ENCODE measurements at places on chromosomes 12 and 14.

GRCh38 chr12:1776170-1776921 is 44.0 kb upstream of the LRTM2 start:
- DNase-seq: no peak

- no peak for DNase-seq
These were observed 39.6 kb downstream of the BRMS1L start for GRCh38 chr14:35865611-35866324.

GRCh38 chr14:105094193-105094907 is 29.1 kb upstream of the GPR132 start:
- DNase-seq: no peak

DNA sequence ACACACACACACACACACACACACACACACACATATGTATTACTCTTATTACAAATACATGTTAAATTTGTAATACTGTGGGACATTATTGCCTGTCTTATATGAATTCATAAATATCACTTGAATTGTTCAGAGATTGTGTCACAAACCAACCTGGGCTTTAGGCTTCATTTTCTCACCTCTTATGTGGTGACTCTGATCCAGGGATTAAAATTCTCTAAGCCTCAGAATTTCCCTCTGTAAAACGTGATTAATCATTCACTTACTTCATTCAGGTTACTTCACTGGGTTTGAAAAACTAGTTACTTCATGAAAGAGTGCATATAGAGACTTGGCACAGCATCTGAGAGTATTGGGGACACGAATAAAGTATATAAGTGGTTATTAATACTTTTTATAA is 240.3 kb upstream of the PDZRN4 start:
- no peak for DNase-seq

DNA sequence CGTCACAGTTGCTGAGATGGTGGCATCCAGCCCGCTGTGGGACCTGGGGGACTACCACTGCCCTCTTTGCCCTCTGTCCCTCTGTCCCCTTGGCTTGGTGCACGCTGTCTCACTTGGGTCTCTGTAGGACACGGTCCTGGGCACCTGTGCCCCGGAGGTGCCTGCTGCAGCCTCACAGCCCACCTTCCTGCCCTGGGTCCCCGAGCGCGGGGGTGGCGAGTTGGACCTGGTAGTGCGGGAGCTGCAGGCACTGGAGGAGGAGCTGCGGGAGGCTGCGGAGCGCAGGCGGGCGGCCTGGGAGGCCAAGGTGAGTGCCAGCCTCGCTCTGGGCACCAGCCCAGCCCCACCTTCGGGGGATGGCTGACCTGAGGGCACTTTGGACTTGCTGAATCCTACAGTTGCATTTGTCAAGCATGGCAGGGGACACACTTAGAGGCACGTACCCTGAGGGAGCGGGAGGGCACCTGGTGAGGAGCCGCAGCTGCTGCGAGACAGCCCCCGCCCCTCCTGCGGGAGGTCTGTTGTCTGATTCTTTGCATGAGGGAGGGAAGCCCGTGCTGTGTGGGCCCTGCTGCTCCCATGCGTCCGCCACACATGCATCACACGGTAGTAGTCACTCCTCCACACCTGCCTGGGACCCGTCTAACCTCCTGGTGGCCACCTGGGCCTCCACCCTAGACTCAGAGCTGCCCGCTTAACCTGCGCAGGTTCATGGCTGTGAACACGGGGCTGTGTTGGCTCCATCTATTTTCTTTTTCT is 6.8 kb downstream of the TEDC1 start:
- DNase-seq: no peak

DNA sequence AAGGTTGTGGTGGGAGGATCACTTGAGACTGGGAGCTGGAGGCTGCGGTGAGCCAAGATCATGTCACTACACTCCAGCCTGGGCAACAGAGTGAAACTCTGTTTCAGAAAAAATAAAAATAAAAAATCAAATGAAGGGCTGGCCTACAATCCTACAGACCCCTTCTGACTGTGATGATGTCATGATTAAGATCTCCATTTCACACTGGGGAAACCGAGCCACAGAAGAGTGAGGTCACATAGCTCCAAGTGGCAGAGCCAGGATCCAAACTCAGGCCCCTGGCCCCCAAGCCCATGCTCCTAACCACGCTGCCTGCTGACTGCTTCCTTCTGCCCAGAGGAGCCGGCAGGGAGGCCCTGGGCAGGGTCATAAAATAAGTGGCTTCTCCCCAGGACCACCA is 258.0 kb upstream of the FKBP4 start:
- no peak for DNase-seq

DNA sequence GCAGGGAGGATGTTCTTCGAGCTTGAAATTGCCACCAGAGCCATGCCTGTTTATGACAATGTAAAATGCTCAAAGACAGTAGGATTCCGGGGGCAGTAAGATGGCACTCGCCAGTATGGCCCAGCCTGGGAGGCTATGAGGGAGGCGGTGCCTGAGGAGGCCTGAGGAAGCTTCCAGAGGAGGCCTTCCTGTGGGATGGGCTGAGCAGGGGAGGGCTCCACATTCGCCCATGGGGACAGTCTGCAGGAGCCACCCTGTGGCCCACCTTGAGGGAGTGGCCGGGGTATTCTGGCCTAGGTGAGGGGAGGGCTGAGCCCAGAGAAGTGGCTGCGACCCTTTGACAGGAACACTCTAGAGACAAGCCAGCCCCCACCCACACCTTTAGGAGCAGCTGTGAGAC is 50.7 kb downstream of the IQSEC3 start:
- DNase-seq: no peak

DNA sequence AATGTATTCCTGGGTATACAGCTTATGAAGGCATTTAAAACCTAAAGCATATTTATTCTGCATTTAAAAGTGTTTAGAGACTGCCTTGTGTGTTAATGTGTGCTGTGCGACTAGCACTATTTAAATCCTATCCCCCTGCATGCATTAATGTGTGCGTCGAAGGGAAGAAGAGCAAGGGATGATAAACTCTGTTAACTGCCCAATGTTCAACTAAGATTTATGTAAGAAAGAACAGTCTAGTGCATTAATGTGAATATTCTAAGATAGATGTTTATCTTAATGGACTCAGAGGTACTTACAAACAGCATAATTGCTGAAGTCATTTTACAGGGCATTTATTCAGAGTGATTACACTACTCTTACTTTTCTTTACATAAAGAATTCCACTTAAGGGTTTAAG is 424.8 kb downstream of the DIO2 start:
- no peak for DNase-seq

DNA sequence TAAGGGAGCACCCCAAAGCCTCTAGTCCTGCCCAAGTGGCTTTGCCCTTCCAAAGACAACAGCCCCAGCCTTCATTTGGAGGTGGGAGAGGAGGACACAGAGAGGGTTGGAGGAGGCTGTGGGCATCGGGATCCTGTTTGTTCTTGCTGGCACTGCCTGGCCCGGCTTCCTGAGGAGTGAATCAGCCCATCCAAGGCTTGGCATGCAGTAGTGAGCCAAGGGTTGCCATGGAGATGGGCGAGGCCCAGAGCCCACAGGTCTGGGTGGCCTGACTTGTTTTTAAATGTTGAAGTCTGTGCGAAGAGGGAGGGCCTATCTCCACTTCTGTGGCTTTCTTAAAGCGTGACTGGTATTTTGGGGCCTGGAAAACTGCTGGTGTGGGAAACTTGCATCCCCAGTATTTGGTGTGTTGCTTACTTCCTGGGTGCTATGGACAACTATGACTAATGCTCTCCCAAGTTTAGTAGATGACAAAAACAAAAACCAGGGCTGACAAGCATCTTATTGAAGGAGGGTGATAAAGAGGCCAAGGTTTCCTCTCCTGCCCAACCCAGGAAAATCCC is 15.8 kb downstream of the CD9 start:
- no peak for DNase-seq

GRCh38 chr12:78187741-78188140 is 357.0 kb downstream of the NAV3 start:
- no peak for DNase-seq

DNA sequence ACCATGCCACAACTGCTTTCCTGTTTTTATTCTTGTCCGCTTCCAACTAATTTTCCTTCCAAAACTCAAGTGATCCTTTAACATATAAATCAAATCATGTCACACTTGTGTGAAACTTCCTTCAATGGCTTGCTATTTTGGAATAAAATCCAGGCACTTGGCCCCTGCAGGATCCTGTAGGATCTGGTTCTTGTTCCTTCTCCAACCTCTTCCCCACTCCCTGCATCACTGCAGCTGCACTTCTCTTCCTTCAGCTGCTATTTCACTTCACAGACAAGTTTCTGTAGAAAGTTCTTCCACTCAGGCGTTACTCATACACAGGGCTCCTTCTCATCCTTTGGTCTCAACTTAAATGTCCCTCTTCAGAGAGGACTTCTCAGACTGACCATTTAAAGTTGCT is 239.7 kb upstream of the BTG1 start:
- DNase-seq: no peak

DNA sequence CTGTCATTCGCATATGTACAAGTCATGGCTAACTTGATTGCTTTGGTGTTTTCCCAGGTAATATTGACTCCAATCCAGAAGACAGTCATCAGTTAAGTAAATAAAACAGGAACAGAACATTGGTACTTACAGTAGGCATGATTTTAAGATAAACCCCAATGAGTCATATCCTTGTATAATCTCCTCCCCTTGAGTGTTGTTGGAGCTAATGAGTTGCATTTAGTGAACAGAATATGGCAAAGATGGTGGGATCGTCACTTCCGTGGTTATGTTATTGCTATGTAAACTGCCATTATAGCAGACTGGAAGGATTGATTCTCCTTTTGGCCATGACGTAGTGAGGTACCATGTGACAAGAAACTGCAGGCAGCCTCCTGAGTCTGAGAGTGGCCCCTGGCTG is 102.2 kb downstream of the TMX1 start:
- DNase-seq: no peak

DNA sequence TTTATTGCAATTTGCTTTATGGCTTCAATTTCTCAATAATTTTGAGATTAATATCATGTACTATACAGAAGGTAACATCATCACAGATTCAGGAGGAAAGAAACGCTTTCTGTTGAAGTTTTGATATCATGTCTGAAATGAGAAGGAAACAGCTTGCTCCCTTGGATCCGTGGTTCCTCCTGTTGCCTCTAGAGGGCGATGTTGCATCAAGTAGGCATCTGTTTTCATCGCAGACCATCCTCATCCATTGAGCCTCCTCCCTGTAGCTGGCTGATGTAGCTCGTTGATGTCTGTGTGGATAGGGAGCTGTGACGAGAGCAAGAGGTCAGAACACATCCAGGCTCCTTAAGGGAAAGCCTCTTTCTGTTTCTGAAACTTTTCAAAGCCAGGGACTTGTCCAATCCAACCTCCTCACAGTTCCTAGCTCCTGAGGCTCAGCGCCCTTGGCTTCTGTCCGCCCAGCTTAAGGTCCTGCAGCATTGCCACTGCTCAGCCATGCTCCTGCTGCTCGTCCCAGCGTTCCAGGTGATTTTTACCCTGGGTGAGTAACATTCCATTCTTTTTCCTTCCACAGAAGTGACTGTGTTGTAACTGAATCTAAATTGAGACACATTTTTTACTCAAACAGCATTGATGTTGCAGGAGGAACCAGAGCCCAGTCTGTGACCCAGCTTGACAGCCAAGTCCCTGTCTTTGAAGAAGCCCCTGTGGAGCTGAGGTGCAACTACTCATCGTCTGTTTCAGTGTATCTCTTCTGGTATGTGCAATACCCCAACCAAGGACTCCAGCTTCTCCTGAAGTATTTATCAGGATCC is 304.8 kb upstream of the OR4E1 start:
- DNase-seq: no peak

DNA sequence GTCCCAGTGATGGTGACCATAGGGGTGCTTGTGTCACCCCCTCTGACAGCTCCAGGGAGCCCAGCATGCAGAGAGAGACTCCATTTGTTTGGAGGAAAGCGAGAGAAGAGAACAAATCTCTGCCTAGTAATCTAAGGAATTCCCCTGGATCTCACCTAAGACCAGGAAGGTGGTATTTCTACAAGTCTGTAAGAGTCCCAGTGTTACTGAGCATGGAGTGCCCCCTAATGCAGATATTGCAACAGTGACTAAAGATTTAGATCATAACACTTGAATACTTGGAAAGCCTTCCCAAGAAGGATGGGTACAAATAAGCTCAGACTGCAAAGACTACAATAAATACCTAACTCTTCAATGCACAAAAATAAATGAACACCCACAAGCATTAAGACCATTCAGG is 360.4 kb upstream of the GARIN6 start:
- no peak for DNase-seq

GRCh38 chr12:50402264-50403000 is 1.7 kb downstream of the LARP4 start:
- DNase-seq: no peak

- no peak for DNase-seq
These were observed 9.9 kb downstream of the ZNF410 start for GRCh38 chr14:73896521-73896920.

DNA sequence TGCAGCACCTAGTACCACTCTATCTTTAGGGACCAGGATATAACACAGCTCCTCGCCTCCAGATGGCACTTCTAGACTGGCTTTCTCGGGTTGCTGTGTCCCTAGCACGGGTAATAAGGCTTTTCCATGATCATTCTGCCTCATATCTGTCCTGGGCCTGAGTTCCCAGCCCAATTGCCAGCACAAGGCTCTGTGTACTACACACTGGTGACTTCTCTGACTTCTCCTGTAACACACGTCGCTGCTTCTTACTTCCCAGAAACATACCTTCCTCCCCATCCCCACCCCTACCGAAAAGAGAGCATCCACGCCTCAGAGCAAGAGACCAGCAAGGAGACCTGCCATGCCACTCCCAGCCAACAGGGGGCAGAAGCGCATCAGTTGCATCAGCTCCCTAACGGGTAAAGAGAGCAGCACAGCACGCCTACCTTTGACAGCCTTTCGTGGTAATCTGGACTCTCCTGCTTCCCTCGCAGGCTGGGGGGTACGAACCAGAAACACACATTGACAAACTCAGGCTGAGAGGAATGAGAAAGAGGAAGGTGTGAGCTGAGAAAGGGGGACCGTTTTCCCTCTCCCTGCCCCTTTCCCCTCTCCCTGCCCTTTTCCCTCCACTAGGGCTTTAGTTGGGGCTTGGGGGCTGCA is 21.2 kb upstream of the ZNF740 start:
- peak; percentile 34 for DNase-seq
